M059J (cell line): ENCODE measurements at places on chromosomes 16 and 17. TPM values are rescaled to one million over a fixed set of nuclear protein-coding genes. Genes with fewer than 3 reads are reported as not detected.

The ZP2 gene
- total RNA-seq = not detected in 2 replicates

The HEATR3 gene
- total RNA-seq = 15.8 and 24.1 TPM in 2 replicates

- no peak for DNase-seq
Measured at GRCh38 chr17:73986641-73987177, 216.8 kb upstream of the RPL38 start.

- peak; percentile 70 for DNase-seq
Measured at GRCh38 chr17:47315451-47316266, 8.1 kb upstream of the EFCAB13 start.

- DNase-seq = no peak
Measured at GRCh38 chr17:80428796-80429195, 13.8 kb downstream of the ENDOV start.

- peak; percentile 70 for DNase-seq
Measured at GRCh38 chr16:4660454-4661007, 32.8 kb upstream of the NUDT16L1 start.

- DNase-seq = no peak
Measured at GRCh38 chr16:30771726-30772125, 9.6 kb downstream of the RNF40 start.

DNA sequence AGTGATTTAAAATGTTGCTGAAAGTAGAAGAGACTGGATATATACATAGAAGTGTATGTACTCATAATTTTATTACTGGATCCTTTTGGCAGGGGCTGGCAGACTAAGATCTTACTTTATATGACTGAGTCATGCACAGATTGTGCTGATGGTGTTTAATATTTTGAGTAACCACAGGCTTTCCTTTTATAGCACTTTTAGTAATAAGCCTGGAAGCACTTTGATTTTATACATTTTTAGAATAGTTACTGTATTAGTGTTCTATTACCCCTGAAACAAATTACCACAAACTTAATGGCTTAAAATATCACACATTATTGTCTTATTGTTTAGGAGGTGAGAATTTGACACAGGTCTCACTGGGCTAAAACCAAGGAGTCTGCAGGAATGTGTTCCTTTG is 113.4 kb upstream of the CDH8 start:
- DNase-seq = peak; percentile 59

DNA sequence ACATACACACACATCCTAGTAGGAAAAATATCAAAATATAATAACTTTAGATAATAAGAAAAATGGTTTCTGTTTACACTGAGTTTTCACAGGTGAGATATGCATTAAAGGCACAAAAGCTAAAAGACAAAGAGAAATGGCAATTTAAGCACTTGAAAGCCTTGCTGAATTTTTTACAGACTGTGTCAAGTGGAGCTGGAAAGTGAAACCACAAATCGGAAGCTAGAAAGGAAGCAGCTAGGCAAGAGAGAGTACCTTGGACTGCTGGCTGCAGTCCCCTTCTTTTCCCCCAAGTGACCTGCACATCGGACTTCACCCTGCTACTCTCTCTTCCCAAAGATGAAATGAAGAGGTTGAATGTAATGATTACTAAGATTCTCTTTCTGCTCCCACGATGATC is 135.1 kb downstream of the CDH13 start:
- peak; percentile 71 for DNase-seq

DNA sequence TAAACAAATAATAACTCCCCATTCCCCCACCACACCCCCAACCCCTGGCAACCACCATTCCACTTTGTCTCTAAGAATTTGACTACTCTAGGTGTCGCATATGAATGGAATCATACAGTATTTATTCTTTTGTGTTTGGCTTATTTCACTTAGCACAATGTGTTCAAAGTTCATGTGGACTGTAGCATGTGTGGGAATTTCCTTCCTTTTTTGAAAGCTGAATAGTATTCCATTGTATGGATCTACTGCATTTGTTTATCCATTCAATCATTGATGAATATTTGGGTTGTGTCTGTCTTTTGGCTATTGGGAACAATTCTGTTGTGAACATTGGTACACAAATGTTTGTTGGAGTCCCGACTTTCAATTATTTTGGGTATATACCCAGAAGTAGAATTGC is 3.3 kb upstream of the ACSF2 start:
- no peak for DNase-seq
